KBM-7 (cell line): ENCODE measurements at places on chromosomes 5 and 9.
A peak's percentile ranks its signal among the peaks of the same experiment; 100 is the strongest.

DNA sequence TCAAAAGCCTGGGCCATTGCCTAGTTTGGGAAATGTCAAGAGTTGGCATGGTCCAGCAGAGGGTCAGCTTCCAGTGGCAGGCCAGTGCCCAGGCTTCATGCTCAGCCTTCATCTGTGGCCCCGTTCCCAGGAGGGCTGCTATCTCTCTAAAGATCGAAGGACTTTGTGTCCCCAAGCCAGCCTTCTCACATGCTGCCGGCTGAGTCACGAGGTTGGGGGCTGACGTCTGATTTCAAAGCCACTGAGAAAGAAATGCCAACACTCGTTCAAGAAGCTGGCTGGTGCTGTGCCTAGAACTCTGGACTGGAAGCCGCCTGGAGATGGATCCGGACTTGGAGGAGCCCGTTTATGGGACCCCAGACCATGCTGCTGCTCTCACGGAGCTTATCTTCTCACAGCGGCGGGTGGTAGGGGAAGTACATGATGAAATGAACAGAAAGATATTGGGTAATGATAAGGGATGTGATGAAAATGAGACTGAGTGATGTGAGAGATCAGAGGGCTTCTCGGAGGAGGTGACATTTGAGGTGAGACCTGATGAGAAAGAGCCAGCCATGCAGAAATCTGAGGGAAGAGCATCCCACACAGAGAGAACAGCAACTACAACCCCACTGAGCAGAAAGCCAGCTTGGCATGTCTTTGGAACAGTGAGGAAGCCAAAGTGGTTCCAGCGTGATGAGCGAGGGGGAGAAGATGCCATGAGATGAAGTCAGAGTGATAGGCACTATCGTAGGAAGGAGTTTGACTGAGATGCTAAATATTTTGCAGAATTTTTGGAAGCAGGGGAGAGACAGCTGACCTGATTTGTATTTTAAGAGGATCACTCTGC is 54.9 kb upstream of the BOD1 start:
- no peak for DNase-seq

DNA sequence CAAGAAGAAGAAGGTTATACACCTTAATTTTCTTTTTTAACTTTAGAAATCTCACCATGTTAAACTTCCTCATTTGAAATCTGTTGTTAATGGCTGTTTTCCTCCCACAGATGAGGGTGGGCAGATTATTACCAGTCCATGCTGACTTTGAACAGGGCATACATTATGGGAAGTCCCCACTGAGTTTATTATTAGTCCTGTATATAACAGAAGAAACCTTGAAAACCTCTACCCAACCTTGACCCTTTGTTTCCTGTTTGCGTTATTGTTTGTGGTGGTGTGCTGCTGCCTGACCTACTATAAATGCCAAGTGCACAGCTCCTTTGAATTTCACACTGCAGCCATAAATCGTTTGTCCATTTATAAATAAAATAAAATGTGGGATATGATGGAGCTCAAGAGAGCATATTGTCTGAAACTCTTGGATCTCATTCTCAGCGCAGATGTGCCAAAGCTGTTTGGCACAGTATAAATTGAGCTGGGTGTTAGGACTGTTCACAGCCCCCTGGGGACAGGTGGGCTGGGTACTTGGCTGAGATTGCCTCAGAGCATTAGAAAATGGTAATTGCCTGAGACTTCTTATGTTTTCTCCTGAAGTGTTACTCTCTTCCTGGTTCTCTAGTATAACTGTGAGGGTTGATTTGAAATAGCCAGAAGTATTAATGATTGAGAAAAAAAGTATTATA is 139.6 kb downstream of the SPATA31D1 start:
- no peak for DNase-seq

GRCh38 chr9:77947651-77948050 is 84.0 kb downstream of the GNAQ start:
- DNase-seq, result no peak

- DNase-seq, result no peak
These were observed 180.5 kb upstream of the PTPRD start for GRCh38 chr9:10793306-10793705.

GRCh38 chr5:59222687-59223511 is 640.0 kb downstream of the RAB3C start:
- peak; percentile 14 for DNase-seq

DNA sequence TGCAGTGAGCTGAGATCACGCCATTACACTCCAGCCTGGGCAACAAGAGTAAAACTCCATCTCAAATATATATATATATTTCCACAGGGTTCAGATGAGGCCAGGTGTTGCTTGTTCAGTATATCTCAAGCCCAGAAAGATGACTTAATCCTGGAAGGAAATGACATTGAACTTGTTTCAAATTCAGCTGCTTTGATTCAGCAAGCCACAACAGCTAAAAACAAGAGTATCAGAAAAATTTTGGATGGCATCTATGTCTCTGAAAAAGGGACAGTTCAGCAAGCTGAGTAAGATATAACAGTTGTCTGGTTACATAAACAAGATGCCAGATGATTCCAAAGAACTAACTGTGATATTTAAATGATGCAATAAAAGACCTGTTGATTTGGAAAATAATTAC is 352.0 kb downstream of the KCTD16 start:
- no peak for DNase-seq

DNA sequence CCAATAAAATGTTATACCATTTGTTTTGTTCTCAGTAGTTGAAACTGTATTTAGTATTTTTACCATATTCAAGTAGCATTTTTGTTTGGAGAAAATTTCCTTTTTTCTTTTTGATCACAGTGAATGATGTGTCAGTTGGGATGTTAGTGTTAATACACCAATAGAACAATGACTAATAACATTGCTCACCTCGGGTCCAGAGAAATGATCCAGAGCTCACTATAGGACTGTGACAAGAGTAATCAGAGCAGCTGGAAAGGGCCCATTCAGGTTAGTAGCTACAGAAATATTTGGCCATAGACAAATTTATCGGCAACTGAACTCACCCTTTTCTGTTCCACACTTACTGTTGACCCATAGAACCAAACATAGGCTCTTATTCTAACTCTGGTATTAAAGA is 989.2 kb downstream of the TLE4 start:
- DNase-seq, result no peak

GRCh38 chr5:179470201-179470600 is 80.2 kb upstream of the RUFY1 start:
- DNase-seq, result no peak

GRCh38 chr9:38008168-38009034 is 60.6 kb downstream of the SHB start:
- peak; percentile 83 for DNase-seq

- DNase-seq, result peak; percentile 45
These were observed 36.5 kb downstream of the PPIC start for GRCh38 chr5:122999947-123000563.

DNA sequence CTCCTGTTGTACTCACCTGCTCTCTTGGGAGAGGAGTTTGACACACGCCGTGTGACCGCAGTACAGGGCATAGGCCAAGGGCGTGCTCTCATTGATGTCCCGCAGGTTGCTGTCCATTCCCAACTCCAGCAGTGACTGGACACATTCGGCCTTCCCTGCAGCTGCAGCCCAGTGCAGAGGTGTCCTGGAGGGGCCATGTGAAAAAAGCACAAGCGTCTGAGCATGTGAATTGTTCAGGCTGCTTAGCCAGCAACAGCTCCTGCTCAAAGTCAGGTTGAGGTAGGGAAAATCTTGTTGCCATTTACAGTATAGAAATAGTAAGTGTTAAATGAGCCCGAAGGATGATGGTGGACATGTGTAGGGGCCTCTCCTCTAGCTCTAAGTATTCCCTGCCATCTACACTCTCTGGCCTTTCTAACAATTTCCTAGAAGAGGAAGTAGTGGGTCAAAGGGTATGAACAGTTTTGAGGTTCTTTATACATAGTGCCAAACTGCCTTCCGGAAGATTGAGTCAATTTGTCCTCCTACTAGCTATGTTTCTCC is 116.5 kb downstream of the ANKRD55 start:
- peak; percentile 77 for DNase-seq

DNA sequence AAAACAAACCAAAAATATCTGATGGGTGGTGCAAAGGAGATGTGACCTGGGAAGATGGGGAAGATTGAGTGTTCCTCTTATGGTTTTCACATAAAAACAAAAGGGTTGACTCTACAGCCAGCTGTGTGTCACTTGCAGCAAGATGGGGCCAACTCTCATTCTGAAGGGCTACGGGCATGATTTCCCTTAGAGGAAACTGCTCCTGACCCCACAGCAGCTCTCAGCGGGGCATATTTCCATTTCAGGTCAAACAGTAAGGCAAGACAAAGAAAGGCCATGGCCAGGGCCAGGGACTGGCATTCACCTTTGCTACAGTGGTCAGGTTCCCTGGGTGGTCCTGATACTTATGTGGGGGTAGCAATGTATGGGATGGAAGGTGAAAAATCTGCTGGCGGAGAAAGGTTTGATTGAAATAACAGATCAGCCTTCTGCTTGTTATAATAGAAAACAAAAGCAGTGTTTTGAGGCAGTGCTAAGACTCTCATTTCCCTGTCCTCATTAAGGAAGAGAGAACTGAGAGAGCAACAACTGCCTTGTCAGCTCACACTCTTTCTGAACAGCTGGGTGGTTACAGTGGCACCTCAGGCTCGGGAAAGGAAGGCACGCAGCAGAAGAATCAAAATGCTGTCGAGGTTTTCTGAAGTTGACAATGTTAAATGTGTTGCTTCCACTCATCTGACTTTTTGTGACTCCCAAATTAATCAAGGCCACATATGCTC is 120.7 kb upstream of the PCA3 start:
- peak; percentile 26 for DNase-seq

DNA sequence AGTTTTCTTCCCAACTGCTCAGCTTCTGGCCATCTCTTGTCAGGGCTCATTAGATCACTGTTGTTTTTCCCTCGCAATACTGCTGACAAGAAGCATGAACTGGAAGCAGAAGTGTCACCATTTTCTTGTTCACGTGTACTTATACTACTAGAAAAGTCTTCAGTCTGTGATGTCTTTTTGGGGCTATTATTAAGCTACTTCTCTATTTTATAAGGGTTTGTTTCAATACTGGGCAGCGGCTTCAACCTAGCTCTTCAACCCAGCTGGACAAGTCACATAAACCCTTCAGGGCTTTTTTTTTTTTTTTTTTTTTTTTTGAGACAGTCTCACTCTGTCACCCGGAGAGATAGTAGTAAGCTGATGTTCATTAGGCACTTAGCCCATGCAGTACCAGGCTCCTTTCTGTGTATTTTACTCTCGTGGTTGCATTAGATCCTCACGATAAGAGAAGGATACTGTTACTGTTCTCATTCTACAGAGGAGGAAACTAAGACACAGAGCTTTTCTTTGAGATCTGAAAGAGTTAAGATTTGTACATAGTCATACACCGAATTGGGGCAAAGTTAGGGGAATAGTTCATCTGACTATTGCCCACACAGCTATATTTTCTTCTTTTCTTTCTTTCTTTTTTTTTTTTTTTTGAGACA is 20.5 kb downstream of the RAPGEF1 start:
- DNase-seq, result no peak

DNA sequence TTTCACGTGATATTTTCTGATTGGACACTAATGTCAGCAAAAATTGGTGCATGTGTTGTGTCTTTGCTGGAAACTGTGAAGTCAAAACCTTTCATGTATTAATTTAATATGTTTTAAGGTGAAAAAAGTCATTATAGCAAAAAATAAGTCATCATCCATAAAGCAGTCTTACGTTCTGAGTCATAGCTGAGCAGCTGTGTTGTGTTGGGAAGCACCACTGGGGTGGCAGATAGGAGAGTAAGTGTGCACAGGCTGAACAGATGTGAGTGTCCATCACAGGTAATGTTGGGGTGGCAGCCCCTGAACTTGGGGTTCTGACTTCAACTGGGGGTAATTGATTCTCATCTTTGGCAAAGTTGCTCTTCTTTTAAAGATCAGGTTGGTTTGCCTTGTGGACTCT is 156.8 kb downstream of the NXNL2 start:
- DNase-seq, result no peak

GRCh38 chr9:135479469-135480052 is at the start of gene PPP1R26:
Gene PPP1R26, plus strand, starts transcription at chr9:135479782. Its CDS starts 4,729 bp downstream, at chr9:135484511.
- DNase-seq, result no peak

- DNase-seq, result no peak
These were observed 11.2 kb downstream of the ANKS6 start for GRCh38 chr9:98784831-98785806.

GRCh38 chr5:74122979-74123590 is 497.1 kb downstream of the ARHGEF28 start:
- DNase-seq, result no peak

GRCh38 chr9:93871286-93871685 is 83.9 kb downstream of the BARX1 start:
- DNase-seq, result no peak

DNA sequence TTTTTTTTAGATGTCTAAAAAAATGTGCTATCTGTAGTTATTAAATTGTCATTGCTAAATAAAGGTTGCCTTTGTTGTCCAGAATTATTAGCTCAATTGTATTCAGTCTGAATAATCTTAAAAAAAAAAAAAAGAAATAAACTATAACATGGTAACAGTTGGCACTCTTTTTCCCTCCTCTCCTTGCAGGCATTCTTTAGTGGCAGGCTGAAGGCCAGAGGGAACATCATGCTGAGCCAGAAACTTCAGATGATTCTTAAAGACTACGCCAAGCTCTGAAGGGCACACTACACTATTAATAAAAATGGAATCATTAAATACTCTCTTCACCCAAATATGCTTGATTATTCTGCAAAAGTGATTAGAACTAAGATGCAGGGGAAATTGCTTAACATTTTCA is 87.6 kb upstream of the FAM170A start:
- no peak for DNase-seq

DNA sequence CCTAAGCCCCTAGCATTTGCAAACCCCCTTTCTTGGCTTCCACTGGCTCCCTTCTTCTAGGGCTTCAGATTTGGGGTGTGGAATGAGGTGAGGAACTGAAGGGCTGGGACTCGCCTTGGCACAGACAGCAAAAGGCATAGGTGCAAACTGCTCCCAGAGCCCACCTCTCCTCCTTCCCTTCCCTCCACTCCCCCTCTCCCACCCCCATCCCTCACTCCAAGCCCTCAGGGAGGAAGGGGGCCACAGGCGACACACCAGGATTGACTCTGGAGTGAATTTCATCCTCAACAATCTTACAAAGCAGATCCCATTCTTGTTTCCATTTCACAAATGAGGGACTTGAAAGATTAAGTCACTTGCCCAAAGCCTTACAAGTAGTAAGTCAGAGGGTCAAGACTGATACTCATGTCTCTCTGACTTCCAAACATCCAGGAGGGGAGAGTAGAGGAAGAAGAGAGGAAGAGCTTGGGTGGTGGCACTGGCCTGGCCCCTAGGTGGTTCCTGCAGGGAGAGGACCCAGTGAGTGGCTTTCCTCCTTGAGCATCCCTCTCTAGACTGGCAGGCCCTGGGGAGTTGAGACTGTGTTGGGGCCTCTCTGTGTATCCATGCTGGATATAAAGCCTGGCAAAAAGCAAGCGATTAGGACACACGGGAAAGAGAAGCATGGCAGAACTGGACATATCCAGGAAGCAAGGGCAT is 193.1 kb downstream of the GABBR2 start:
- DNase-seq, result no peak

GRCh38 chr5:33330426-33330825 is 110.3 kb upstream of the TARS1 start:
- no peak for DNase-seq

GRCh38 chr5:80041527-80041926 is 6.4 kb downstream of the THBS4 start:
- DNase-seq, result no peak

- DNase-seq, result no peak
These were observed 73.3 kb downstream of the FGF18 start for GRCh38 chr5:171492781-171493180.
